T-helper 9 cell (primary cell): ENCODE measurements at places on chromosomes 11 and 22.
A peak's percentile ranks its signal among the peaks of the same experiment; 100 is the strongest.

DNA sequence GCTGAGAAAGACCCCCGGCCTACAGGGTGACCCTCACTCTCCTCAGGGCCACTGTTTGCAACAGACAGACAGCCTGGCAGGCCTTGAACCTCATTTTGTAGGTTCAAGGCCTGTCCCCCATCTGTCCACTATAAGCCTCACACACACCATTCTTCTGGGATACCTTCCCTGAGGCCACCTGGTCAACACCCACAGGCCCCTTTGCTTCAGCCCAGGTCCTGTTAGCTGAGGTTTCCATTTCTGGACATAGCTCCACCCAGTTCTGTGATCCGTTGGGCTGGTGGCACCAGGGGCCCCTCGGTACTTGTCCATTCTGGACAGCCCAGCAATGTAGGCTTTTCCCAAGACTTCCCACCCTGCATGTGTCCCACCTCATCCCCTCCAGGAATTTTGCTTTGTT, 3.1 kb downstream of the MIF start:
- no peak for DNase-seq

GRCh38 chr11:58024601-58025091, 965 bp downstream of the OR9Q1 start:
- DNase-seq = no peak

- no peak for DNase-seq
Measured at GRCh38 chr11:82855616-82856015, 44.6 kb downstream of the PRCP start.

DNA sequence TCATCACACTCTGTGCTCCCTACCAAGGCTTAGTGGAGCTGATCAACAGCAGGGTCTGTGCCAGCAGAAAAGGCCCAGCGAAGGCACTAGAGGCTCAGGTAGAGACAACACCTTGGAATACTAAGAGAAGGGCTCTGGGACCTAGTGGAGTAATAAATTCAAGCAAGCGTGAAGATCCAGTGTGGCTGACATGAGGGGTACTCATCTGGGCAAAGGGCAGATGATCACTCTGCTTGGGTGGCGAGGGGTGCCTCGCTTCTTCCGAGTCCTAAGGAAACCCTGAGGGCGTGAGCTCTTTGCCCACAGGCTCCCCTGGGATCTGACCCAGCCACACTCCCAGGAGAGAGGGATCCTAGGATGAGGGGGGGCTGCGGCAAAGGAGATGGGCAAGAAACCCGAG, 3.5 kb upstream of the TPBGL start:
- DNase-seq = no peak

- no peak for DNase-seq
Measured at GRCh38 chr11:34652191-34652973, 31.5 kb downstream of the EHF start.

DNA sequence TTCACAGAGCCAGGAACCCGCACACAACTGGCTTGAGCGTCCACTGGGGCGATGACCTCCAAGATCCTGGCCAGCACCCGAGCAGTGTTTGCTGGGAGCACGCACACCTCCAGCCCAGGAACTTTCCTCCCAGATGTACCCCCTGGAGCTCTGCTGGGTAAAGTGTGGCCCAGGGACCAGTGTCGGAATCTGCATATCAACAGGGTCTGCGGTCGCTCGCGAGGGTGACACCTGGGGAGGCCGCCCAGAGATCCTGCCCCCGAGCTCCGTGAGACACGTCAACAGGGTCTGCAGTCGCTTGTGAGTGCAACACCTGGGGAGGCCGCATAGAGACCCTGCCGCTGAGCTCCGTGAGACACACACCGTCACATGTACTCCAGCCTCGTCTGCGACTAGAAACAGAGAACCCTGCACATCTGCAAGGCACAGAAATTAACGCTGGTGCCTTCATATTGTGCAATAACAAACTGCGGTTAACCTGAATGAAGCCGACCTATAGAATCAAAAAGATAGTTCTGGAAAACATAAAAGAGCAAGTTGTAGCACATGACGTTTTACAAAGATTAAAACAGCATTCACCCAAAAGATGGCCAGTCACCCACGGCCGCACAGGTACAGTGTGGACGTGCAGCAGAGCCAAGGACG, 172.4 kb downstream of the BRD1 start:
- no peak for DNase-seq

DNA sequence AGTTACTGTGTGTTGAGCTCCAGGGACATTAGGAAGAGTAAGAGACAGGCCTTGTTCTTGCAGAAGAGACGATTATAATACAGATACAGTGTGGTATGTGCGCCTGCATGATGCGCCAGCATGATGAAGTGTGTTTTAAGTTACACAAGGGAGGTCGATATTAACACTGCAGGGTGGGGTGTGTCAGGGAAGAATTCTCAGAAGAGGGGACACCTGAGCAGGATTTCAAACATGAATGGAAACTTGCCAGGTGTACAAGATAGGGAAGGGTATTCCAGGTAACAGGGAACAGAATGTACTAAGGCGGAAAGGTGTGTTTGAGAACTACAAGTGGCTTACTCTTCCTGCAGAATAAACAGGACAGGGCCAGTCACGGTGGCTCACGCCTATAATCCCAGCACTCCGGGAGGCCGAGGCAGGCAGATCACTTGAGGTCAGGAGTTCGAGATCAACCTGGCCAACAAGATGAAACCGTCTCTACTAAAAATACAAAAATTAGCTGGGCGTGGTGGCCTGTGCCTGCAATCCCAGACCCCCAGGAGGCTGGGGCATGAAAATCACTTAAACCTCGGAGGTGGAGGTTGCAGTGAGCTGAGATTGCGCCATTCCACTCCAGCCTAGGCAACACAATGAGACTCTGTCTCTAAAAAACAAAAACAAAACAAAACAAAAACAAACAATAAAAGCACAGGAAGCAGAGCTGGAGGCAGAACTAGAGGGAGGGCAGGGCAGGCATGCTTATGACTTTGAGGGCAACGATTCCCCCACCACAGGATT, 59.0 kb downstream of the SYN3 start:
- DNase-seq = no peak

DNA sequence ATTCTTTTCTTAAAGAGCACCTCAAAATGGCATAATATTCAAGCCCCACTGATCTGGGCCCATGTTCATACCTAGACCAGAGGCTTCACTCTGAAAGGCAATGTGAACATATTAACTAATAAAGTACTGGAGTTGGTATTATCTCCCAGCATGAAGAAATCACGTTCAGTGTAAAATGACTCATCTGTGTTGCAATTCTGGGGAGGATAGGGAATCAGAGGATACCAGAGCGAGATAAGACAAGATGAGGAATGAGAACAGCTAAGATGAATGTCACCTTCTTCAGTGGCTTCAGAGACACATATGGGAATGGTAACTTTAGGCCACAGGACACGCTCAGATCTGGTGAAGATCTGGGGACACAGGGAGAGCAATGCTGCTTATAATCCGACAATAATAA, 121.1 kb downstream of the NTM start:
- DNase-seq = no peak

- DNase-seq = peak; percentile 67
Measured at GRCh38 chr11:75351791-75352587, 528 bp upstream of the ARRB1 start.

- DNase-seq = no peak
Measured at GRCh38 chr11:65414776-65415498, 7.7 kb upstream of the NEAT1 start.

DNA sequence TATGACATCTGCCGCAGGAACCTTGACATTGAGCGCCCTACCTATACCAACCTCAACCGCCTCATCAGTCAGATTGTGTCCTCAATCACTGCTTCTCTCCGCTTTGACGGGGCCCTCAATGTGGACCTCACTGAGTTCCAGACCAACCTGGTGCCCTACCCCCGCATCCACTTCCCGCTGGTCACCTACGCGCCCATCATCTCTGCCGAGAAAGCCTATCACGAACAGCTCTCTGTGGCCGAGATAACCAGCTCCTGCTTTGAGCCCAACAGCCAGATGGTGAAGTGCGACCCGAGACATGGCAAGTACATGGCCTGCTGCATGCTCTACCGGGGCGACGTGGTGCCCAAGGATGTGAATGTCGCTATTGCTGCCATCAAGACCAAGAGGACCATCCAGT, 16.0 kb downstream of the TUBA8 start:
- no peak for DNase-seq

DNA sequence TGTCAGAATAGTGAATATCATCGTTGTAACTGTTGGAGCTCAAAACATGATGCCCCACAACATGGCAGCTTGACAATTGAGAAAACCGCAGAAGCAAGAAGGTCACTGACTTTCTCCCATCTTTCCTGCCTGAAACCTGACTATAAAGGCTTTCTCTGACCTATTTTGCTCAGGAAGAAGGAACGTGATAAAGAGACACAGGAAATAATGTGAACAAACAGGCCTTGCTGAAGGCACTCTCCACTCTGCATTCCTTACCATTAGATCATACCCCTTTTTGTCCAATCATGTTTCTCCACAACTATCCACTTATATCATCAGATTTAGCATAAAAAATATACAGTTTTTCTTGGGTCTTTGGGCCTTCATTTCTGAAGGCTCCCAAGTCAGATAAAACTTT, 916.8 kb downstream of the METTL15 start:
- no peak for DNase-seq

DNA sequence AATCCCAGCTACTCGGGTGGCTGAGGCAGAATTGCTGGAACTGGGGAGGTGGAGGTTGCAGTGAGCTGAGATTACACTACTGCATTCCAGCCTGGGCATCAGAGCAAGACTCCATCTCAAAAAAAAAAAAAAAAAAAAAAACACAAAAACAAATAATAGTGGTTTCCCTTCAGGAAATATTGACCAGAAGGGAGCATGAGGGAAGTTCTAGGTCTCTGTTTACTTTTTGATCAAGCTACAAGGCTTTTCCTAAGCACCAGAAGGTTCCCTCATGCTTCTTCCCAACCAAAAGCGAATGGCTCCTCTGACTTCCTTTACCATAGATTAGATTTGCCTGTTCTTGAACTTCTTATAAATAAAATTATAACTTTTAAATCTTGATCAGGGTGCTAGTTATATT, 18.3 kb downstream of the MYO18B start:
- no peak for DNase-seq

GRCh38 chr11:2173150-2173693, 1.6 kb upstream of the TH start:
- no peak for DNase-seq

DNA sequence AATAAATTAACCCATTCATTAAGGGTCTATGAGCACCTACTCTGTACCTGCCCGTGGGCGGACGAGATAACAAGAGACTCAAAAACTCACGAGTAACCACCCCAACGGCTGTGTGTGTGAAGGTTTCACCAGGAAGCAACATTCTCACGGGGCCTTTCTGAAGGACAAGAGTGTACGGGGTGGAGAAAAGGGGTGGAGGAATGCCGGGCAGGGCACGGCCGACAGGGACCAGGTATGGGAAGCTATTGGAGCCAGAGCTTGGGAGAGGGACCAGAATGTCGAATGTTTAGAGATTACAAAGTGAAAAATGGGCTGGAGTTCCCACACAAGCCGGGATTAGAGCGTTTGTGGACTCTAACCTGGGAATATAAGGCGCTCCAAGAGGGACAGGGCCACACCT, 1.6 kb downstream of the KMT5B start:
- no peak for DNase-seq

DNA sequence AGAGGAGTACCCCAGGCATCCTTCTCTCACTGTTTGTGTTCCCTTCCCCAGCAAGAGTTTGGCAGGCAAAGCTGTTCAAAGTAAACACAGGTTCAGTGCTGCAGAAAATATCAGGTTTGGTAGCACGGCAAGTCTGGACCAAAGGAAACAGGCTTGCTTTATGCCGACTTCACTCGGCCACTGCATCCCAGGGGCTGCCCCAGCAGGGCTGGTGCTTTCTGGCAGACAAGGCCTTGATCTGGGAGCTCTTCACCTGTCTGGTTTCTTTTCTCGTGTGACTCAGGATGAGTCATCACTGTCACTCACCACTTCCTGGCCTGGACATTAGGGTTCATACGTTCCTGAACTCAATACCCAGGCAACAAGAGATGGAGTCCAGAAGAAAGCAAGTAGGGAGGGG, 52.6 kb upstream of the NAV2 start:
- no peak for DNase-seq

- no peak for DNase-seq
Measured at GRCh38 chr11:60797846-60798630, 12.9 kb downstream of the MS4A10 start.

DNA sequence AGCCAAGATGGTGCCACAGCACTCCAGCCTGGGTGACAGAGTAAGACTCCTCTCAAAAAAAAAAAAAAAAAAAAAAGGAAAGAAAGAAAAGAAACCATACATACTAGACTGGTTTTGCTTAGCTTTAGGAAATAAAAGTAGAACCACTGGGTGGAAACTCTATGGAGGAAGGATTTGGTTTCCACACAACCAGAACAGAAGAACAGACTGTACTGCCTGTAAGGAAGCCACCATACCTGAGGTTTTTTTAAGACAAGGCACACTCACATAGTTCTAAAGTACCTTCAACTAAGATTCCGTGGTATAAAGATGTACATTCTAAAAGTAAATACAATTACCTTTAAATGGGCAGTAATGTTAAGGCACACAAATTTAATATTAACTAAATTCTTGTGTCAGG, 58.6 kb downstream of the NUP98 start:
- no peak for DNase-seq

DNA sequence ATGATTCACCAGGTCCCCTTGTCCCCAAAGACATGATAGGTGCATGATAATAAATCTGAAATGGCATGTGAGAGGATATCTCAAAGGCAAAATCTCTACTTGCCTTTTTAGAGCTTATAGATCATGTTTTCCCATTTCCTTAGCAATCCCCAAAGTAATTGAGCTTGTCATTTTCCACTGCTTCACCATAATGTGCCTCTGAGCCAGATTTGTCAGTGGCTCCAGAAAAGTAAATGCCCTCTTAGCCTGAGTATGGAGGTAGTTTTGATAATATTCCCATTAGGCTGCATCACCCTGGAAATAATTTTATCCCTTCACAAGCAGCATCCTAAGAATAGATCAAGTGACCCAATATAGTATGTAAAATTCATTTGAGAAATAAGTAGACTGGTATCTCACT, 36.7 kb upstream of the ADSL start:
- DNase-seq = no peak

DNA sequence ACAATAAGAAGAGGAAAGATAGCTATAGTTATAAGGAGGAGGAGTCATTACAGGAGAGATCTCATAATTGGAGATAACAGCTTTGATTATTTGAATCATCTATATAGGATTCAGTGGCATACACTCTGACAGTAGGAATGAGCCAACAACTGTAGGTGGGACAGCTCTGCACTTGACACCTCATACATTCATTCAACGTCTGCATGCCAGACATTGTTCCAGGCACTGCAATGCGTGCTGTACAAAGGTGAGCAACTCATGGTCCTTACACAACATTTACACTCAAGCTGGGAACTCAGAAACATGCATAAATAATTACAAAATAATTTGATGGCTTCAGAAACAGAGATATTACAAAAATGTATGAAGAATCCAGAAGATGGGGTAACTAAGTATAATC, 154.3 kb downstream of the MSANTD4 start:
- no peak for DNase-seq

GRCh38 chr22:50705219-50705691, 32.6 kb downstream of the SHANK3 start:
- no peak for DNase-seq

DNA sequence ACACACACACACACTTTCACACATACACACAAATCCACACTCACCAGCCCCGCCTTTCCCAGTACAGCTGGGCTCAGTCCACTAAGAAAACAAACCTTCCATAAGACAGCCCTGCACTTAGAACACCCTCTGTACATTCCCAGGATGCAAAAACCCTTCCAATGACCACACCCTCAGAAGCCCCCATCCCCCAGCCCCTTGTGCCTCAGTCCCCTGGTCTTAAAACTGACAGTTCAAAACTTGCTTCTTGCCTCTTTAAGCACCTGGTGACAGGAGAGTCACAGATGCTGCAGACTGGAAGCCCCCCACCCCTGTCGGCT, 23.0 kb downstream of the APLNR start:
- DNase-seq = no peak
